Stimulated activated CD4-positive, alpha-beta T cell treated with anti-CD3 and anti-CD28 coated beads, Interleukin-1b, Interleukin-23, amount 100 ng/mL, for 4 hours (primary cell): ENCODE measurements at places on chromosomes 2 and 18.

DNA sequence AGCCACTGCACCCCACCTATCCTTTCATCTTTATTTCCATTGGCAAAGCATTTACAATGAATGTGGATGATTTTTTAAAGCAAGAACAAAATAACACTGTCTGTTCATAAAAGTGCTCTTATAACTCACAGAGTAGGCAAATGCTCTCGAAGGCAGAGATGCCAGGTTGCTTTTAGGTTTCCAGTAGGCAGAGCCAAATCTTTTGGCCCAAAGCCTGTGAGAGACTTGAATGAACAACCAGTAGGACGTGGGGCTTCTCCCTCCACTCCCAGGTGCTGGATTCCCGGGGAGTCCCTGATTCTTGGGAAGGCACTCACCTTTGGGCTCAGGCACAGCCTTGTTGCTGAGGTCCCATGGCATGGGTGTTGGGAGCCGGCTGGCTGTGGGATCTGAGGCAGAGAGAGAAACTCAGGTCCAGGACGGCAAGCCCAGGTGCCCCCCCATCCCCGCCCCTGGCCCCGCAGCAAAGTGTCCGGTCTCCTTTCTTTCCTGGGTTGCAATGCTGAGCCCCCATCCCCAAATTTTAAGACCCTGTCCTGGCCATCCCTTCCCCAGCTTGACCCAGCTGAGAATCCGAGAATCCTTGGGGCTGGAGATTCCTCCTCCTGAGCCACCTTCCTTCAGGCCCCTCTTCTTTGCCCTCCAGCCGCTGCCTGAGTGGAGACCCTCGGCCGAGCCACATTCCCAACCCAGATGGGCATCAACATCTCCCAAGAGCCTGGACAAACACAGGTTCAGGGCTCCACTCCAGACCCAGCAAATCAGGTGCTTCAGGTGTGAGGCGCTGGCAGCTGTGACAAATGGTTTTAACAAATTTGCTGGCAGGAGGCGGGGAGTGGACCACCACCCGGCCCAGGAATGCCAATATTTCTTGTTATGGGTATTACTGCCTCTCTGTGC, 5.8 kb downstream of the NEURL3 start:
- no peak for DNase-seq

DNA sequence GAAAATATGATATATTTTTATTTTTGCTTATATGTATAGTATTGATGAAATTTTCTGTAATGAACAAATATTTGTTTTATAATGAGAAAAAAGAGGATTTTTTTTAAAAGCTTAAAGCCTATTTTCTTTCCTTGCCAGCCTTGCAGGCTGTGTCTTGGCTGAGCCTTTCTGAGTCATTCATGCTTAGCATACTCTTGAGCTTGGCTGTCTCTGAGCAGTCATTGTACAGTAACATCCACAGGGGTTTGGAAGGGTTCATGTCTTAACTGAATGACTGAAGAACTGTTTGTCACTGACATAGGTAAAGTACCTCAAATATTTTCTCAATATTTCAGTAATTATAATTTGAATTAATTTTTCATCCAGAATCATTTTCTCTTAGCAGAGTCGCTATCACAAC, 49.3 kb downstream of the GPR39 start:
- DNase-seq, result no peak

- DNase-seq, result no peak
Observed at GRCh38 chr2:180597179-180597578, 383.2 kb upstream of the UBE2E3 start.

GRCh38 chr18:48413342-48413741, 4.2 kb upstream of the ZBTB7C start:
- DNase-seq, result no peak

DNA sequence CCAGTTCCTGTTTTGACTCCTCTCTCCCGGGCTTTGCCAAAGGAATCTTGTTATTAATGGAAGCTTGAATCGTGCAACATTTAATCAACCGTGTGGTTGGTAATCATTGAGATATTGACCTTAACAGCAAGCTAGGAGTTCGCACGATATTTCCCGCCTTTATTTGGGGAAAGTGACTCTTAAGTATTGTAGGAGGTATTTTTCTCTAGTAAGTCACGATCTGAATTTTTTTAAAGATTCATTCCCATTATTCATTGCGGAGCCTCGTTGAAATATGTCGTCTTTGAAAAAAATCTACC, 663 bp downstream of the NUP35 start:
- no peak for DNase-seq

GRCh38 chr2:200788121-200788718, 23.5 kb upstream of the BZW1 start:
- DNase-seq, result no peak
